ENCODE measurements at places on chromosomes 6 and 20.
A peak's percentile ranks its signal among the peaks of the same experiment; 100 is the strongest.

DNA sequence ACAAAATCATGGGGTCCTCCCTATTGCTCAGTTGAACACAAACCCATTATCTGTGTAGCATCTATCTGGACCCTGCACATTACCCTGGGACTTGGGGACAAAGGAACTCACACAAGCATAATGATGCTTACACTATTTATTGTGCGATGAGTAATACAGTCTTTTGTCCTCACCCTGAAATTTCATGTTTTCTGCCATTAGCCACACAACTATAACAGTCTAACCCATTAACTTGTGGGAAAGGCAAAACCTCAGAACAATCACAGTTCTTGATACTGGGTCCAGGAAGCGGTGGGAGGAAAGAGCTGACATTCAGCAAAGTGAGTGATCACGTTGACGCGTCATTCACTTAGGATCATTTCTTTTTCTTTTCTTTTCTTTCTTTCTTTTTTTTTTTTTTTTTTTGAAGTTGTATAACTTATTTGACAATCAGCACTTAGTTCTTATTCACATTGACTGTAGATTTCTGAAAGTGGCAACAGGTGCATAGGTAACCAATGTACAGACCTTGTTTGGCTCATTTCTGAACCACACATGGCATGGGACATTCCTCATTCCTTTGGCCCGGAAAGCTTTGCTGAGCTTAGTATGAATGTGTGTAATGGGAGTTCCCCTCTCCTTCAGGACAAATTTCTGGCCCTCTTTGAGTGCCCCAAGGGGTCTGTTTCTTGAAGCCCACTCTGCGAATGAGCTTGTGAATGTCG is 94.8 kb upstream of the CNKSR3 start:
- DNase-seq: peak; percentile 68

- DNase-seq: peak; percentile 45
These were observed 26.2 kb downstream of the CYP39A1 start for GRCh38 chr6:46626228-46626909.

DNA sequence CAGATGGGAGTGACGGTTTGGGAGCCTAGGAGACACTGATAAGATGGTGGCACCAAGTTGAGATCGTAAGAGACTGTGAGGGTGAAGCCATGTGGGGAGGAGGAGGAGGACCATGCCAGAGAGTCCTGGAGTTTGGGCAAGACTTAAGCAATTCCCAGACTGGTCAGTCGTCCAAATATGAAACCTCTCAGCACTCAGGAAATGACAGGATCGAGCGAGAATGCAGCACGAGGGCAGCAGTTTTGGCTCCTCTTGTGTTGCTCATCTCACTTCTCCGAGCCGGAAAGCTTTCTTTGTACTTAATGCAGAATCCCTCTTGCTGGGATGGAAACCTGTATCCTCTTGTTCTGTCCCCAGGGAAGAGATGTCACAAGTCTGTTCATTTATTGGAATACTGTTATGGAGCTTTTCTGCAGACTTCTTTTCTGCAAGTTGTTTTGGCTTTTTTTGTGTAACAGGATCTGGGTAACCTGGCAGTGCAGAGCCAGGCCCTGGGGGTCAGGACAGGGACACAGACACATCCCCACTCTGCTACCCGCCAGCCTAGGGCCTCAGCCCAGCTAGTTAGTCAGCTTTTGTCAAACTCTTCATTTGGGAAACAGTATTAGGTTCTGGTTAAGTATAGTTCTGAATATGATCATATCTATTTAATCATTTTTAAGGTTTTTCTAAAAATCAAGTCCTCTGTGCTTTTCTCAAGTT is 34.3 kb downstream of the FNDC1 start:
- no peak for DNase-seq

- DNase-seq: no peak
These were observed 422.9 kb upstream of the PLCB4 start for GRCh38 chr20:8646033-8646441.

DNA sequence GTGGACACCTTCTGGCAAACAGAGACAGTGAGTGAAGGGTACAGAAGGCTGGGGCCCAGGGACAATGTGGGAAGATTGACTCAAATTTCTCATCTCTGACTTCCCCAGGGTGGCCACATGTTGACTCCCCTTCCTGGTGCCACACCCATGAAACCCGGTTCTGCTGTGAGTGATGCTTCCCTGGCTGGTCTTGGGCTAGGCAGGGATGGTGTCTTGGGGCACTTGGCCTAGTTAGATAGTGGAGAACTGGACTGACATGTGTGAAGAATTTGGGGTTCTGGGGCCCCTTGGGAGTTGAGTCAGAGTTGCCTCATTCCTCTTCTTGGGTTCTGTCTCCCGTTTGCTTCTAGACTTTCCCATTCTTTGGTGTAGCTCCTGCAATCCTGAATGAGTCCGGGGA is 34.2 kb downstream of the GSS start:
- no peak for DNase-seq

DNA sequence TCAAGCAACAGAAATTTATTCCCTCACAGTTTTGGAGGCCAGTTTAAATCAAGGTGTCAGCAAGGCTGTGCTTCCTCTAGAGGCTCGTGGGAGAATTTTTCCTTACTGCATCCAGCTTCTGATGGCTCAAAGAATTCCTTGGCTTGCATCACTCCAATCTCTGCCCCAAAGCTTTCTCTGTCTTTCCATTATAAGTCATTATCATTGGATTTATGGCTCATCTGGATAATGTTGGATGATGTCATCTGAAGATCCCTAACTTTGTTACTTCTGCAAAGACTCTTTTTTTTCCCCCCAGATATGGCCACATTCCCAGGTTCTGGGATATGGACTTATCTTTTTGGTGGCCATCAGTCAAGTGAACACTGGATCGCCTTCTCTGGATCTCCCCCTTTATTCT is 146.3 kb upstream of the B3GAT2 start:
- DNase-seq: no peak

GRCh38 chr6:152404936-152405595 is 232.1 kb downstream of the SYNE1 start:
- peak; percentile 81 for DNase-seq

DNA sequence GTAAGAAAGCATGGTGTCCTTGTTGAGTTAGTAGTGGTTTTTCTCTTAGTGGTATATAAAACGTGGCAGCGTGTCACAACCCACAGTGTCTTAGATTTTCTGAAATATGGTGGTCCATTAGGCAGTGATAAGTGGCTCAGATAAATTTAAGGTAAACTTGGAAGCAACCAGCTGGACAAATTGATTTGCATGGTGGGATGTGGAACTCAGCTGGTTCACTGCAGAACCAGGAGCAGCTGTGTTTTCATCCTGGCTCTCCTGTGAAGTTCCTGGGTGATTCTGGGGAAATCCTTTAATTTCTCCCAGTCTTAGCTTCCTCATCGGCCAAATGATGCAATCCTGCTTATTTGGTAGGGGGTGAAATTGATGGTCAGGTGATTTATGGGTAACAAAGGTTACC is 32.9 kb upstream of the EEF1E1 start:
- no peak for DNase-seq

- DNase-seq: no peak
These were observed 11.1 kb downstream of the ADTRP start for GRCh38 chr6:11767458-11767857.

DNA sequence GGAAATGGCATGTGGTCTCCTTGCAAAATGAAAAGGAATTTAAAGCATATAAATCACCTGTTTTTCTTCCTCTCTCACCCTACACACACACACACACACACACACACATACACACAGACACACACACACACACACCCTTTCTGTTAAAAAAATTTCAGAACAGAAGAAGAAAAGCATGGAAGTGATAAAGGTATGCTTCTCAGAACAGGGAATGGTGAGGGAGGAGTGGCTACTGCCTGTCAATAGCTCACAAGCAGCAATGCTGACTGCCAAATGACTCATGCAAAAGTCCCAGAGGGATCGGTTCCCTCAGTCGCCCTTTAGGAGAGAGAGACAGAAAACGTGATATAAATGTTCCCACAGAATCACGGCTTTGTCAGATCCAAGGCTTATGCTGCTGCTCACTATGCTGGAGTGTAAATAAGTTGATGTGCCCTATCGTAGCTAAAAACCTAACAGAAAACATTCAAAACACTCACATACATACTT is 102.6 kb downstream of the IBTK start:
- DNase-seq: peak; percentile 98

DNA sequence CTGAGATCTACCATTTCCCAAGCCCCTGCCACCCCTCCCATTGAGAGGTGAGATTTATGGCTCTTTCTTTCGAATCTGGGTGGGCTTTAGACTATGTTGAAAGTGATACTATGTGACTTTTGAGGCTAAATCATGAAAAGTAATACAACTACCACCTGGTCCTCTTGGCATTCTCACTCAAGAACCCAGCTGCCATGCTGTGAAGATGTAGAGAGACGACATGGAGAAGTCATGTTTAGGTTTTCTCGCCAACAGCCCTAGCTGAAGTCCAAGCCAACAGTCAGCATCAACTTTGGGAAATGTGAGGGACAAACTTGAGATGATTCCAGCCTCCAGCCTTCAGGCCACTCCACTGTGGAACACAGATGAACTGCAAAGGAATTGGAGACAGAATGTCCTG is 108.7 kb downstream of the SCP2D1 start:
- DNase-seq: no peak

DNA sequence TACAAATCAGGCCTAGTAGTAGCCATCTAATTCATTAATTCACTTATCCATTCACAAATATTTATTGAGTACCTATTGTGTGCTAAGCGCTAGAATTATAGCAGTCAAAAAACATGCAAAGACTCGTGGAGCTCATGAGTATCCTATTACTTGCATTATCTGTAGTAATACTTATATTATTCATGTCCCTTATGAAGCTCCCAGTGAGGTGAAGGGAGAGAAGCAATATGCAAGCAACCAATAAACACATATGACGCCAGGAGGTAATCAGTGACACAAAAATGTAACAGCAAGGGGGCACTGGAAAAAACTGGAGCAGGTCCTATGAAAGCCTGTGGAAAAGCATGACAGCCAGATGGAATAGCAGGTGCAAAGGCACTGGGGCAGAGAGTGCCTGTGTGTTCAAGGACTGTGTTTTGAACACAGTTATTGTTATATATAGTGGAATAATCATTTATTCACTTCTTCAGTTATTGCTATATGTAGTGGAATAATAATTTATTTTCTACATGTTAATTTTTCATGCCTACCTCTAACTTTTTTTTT is 109.5 kb downstream of the KIF13A start:
- DNase-seq: no peak

GRCh38 chr6:159168536-159169192 is 536 bp upstream of the FNDC1 start:
- peak; percentile 20 for DNase-seq

DNA sequence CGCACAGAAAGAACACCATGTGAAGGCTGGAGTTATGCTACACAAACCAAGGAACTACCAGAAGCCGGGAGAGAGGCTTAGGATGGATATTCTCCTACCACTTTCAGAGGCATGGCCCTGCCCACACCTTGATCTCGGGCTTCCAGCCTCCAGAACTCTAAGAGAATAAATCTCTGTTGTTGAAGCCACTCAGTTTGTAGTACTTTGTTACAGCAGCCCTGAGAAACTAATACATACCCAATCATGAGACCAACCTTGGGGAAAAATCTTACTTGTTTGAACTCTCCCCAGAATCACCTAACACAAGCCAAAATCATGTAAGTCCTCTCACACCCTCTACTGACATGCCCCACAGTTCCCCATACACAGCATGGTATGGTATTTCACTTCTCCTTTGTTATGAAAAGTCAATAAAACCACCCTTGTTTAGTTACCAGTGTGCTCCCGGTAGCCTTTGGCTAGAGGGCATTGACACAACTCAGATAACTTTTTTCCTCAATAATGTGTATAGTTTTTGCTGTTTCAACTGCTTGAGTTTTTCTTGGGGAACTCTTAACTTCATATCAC is 40.7 kb upstream of the SLC2A12 start:
- no peak for DNase-seq

DNA sequence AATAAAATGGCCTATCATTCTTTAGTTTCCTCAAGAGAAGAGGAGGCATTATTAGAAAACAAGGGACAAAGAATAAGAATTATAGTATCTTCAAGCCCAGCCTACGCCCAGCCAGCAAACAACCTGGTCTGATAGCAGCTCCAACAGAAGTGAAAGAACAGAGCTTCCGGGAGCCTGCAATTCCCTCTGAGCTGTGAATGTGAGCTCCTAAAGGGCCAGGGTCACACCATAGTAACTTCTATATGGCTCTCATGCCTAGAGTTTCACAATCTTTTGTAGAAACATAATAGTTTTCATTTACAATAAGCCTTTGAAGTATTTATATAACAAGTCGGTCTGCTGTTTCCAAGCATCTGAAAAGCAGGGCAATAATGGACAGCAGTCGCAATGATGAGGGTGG is 116.5 kb downstream of the SMLR1 start:
- DNase-seq: no peak

DNA sequence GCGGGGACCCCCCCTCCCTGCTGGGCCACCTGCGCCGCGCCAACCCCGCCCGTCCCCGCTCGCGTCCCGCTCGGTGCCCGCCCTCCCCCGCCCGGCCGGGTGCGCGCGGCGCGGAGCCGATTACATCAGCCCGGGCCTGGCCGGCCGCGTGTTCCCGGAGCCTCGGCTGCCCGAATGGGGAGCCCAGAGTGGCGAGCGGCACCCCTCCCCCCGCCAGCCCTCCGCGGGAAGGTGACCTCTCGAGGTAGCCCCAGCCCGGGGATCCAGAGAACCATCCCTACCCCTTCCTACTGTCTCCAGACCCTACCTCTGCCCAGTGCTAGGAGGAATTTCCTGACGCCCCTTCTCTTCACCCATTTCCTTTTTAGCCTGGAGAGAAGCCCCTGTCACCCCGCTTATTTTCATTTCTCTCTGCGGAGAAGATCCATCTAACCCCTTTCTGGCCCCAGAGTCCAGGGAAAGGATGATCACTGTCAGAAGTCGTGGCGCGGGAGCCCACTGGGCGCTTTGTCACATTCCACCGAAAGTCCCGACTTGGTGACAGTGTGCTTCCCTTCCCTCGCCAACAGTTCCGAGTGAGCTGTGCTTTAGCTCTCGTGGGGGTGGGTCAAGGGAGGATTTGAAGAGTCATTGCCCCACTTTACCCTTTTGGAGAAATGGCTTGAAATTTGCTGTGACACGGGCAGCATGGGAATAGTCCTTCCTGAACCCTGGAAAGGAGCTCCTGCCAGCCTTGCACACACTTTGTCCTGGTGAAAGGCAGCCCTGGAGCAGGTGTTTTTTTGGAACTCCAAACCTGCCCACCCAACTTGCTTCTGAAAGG is 2.1 kb downstream of the VEGFA start:
- no peak for DNase-seq

GRCh38 chr6:132495604-132496079 is 17.3 kb downstream of the STX7 start:
- DNase-seq: no peak
